ENCODE measurements at places on chromosomes 7 and 10.

DNA sequence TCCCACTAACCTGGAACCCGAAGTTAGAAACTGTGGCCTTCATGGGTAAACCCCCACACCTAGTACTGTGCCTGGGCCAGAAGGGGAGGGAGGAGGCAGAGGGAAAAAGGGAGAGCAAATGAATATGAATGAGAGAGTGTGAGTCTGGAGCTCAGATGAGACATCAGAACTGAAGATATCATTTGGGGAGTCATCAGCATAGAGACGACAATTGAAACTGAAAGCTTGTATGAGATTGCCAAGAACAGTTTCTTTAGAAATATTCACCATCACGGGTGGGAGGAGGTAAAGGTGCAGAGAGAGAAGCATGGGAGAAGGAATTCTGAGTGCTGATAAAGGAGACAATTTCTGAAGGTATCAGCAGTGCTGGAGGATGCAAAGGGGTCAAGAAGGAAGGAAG is 171.2 kb downstream of the GRM8 start:
- no peak for DNase-seq

DNA sequence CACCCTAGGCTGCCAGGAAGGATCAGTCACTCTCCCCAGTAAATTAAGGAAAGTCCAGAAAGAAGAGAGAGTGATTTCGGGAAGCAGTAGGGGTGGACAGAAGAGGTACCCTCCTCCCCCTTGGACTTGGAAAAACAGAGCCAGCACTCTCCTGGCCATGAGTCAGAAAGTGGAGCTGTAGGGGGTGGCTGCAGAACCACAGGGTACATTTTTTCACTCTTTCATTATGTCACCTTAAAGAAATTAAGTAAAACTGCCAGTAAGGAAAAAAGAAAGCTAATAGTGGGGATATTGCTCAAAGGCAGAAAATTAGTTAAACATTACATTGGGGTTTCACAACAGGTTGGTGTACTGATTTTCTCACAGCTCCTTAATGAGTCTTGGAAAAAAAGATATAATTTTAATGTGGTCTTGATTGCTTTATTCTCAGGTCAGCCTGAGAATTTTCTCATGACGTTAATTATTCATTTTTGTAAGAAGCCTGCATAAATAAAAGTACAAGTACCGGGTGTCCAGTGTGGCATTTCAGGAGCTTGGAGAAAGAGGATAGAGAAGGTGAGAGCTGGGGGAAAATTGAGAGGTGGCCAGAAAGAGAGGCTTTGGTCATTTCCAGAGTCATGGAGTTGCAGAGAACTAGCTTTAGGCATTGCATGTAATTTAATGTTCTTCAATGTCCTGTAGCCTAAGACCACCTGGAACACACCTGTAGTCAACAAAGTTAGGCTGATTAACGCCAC is 23.2 kb upstream of the AOAH start:
- no peak for DNase-seq

DNA sequence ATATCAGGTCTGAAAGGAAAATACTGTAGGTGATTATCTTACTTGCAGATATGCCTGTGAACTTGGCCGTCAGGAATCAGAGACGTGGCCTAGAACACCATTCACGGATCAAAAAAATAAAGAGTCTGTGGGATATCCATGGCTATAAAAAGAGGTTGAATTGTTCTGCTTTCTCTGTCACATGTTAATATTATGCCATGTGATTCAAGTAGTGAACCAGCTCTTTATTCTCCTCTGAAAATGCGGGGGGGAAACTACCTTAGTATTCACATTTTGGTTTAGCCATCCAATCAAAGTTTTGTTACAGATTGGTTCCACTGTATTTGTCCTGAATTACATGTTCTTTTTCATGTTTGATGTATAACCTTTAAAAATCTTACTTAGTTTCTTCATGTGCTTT is 120.5 kb downstream of the CCNY start:
- no peak for DNase-seq

GRCh38 chr10:47396311-47396717 is 12.2 kb upstream of the ZNF488 start:
- DNase-seq, result no peak

DNA sequence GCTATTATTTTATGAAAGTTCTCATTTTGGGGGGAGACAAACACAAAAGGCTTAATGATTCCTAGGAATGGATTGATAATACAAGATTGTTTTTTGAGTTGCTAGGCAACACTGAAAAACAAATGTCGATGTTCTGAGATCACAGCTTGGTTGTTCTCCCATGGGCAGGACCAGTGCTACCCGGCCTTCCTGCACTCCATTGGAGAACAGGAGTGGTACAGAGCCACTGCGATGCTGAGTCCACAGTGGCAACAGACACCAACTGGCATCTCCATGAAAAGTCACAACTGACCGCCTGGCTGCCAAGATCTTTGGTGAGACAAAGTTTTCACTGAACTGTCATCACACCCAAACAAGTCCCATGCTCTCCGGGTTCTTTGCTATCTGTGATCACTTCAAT is 68.9 kb upstream of the NMT2 start:
- no peak for DNase-seq

- DNase-seq, result peak; percentile 34
Measured at GRCh38 chr10:128028508-128029289, 97.5 kb downstream of the MKI67 start.

- no peak for DNase-seq
Measured at GRCh38 chr7:30688718-30689221, 6.5 kb upstream of the CRHR2 start.

GRCh38 chr7:74521855-74522254 is 68.1 kb downstream of the GTF2IRD1 start:
- no peak for DNase-seq

- no peak for DNase-seq
Measured at GRCh38 chr10:125359401-125359800, 199.0 kb upstream of the CTBP2 start.

DNA sequence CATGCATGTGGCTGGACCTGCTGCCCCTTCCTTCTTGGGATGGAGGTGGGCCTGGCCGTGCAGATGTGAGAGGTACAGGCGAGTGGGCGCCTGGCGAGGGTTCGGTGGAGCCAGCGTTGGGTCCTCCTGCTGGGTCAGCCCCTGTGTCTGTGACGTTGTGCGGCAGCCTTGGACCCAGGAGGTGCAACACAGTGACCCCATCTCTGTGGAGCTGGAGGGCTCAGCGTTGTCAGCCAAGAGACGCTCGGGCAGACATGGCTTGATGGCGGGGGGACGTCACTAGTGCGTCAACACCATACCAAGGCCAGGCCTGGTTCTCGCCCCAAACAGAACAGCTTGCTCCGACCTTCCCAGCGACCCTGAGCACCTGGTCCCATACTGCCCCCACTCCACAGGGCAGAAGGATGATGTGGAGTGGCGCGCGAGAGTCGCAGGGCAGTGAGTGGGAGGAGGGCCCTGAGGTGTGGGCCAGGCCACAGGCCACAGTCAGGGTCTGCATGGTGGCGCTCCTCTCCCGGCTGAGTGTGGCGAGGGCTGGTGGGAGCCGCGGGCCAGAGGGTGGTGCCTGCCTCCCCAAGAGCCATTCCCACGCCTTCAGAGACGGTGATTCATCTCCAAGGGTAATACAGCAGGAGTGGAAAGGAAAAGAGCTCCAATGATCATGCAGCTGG is 184.4 kb downstream of the DNAJB6 start:
- no peak for DNase-seq

- no peak for DNase-seq
Measured at GRCh38 chr7:116153050-116153449, 57.3 kb upstream of the TES start.

GRCh38 chr7:21041252-21041651 is 254.6 kb upstream of the SP8 start:
- no peak for DNase-seq

DNA sequence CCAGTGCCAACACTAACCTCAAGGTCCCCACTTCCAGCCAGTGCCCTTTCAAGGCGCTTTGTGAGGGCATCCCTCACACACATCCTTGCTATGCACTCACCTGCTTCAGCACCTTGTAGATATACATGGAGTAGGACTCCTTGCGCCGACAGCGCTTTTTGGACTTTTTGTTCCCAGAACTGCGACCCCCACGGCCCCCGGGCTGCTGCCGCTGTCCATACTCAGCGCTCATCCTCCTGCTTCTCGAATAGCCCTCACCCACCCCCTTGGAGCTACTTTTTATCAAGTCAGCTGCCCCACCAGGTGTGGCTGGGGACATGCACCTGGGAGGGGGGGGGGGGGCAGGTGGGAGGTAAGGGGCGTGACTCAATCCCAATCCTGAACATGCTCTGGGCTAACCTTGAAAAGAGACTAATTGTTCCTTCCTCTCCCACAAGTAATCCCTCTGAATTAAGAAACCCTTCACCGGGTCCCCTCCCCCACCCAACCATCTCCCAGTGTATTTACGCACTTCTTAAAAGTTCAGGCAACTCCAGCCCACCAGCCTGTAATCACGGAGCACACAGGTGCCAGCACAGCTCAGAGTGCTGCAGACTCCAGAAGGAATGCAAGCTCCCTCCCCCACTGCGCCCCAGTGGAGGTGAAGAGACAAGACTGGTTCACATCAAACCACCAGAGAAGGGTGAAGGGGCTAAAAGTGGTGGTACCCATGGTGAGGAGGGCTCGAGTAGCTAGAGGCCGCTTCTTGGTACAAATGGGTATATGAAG is at the start of gene H2BK1:
TSS of gene H2BK1 (minus strand) at position 402 of the 768 bp plus-strand sequence. CDS start at position 232, 170 bp downstream.
- DNase-seq, result no peak

GRCh38 chr7:21884496-21884895 is 61.2 kb downstream of the CDCA7L start:
- DNase-seq, result no peak

GRCh38 chr7:141986923-141987322 is 8.8 kb upstream of the MGAM start:
- no peak for DNase-seq

DNA sequence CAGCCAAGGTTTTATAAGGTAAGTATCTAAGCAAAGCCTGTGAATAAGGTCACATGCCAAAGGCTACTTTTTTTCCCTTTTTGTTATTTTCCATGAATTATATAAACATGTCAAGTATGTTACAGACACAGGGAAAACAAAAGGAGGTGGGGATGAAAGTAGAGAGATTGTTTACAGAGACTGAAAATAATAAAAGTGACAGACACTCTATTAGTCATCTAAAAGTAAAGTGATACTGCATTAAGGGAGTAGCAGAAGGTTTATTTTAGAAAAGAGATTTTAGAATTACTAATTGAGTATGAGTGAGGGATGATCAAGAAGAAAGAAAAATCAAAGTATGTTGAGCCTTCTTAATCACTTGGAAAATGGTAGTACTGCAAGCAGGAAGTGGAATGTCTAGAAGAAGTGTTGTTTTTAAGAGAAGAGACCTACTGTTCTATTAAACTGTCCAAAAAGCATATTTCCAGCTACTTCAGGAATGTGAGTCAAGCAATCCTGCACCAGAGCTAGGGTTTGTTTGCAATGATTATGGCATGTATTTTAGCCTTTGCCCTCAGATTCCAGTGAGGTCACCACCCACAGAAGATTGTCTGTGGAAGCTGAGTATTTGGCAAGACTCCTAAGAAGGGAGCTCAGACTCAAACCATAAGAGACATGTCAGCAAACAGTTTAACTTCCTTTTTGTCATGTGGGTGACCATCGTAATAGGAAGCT is 177.9 kb upstream of the PLXDC2 start:
- no peak for DNase-seq

DNA sequence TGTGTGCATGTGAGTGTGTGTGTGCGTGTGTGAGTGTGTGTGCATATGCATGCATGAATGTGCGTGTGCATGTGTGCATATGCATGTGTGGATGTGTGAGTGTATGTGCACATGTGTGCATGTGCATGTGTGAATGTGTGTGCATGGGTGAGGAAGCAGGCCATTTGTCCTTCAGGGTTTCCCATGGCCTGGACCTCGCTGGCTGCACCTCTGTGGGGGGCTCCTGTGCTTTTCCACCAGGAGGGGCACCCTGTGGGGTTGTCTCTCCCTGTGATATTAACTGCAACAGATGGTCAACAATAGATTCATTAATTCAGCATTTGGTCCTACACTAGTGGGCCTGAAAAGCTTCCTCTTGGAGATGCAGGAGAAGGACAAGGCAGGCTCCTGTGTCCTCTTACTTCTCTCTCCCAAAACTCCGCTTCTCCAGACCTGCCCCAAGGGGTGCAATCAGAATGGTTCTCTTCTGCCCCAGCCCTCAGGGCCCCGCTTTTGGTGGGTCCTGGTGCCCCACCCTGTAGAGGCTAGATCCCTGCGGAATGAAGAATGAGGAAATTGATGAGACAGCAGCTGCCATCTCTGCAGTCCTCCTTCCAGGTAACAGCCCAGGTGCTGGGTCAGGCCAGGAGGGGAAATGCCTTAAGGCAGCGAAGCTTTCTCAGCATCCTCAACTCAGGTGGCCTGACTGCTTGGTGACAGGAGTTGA is 41.5 kb upstream of the NUB1 start:
- no peak for DNase-seq

GRCh38 chr7:138000081-138000701 is 1.7 kb downstream of the CREB3L2 start:
- DNase-seq, result no peak

- DNase-seq, result no peak
Measured at GRCh38 chr7:53642361-53642760, 606.9 kb downstream of the POM121L12 start.

- DNase-seq, result no peak
Measured at GRCh38 chr10:13416760-13417159, 68.7 kb upstream of the SEPHS1 start.

- DNase-seq, result no peak
Measured at GRCh38 chr10:73798087-73798486, 12.7 kb downstream of the ZSWIM8 start.

DNA sequence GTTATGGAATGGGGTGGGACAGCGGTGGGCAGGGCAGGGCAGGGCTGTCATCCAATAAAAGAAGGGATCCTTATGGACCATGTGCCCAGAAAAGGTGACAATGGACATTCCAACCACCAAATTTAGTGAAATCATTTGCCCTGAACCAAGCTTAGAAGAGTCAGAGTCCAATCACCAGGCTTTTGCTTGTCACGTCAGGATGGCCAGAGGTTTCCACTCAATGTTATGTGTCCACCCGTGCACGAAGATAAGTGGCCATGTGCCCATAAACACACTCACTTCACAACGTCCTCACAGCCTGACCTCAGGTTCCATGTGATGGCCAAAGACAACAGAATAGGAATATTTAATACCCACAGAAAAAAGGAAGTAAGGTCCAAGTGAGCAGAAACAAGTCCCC is 36.6 kb upstream of the PLPP4 start:
- no peak for DNase-seq

- DNase-seq, result no peak
Measured at GRCh38 chr10:107540981-107541380, 376.5 kb upstream of the SORCS1 start.

Measured in lower lobe of right lung (tissue), 2 donors.